GM18507 (cell line): ENCODE measurements at places on chromosomes 12 and 14.

- no peak for DNase-seq
Measured at GRCh38 chr14:32078023-32078857, 1.1 kb downstream of the ARHGAP5 start.

DNA sequence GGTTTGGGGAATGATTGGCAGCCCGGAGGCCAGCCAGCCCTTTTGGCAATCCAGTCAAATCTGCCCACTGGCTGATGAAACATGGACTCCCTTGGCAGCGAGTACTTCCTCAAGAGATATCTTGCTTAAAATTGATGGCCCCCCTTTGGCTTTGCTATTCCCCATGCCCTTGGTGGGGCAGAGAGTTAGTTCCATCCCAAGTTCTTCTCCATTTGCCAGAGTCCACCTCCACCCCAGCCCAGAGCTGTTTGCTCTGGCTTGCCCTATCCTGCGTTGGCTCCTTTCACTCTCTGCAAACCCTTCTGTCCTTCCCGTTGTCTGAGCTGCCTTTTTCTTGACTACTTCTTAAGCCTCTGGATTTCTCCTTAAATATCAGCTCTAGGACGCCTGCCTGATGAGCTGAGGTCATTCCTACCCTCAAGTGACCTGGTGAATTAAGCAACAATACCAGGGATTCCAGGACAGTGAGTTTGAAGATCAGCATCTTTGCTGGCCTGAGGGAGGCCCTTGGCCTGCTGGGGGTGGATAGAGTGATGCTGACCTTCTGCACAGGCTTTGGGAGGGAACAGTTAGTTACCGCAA, 212.0 kb downstream of the CACNA1C start:
- DNase-seq, result no peak

DNA sequence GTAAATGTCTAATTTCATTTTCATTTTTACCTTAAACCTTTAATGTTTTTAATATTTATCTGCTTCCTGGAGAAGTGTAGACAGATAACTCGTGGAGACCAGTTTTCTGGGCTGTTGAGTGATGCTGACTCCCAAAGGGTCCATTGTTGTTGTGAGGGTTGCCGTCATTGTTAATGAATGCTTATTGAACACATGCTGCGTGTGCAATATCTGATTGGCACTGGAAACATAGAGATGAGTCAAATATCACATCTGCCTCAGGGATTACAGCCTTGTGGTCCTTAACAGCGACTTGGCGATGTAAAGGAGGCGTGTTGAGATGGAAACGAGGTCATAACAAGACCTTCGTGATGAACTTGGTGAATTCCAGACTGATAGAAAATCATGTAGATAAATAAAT, 85.9 kb downstream of the FBXW8 start:
- DNase-seq, result no peak

DNA sequence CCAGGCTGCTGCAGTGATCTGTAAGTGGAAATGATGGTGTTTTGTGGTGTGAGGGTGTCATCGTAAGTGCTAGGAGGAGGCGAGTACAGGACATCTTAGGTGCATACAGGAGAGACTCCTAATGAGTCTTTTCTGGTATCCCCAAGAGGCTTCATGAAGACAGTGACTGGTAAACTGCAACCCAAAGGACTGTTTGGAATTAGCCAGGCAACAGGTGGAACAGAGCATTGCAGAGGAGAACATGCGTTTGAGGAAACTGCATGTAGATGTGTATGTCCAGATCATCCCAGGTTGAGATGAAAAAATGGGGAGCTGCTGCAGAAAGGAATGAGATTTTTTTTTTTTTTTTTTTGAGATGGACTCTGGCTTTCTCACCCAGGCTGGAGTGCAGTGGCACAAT, 5.4 kb downstream of the ACAD10 start:
- DNase-seq, result no peak

DNA sequence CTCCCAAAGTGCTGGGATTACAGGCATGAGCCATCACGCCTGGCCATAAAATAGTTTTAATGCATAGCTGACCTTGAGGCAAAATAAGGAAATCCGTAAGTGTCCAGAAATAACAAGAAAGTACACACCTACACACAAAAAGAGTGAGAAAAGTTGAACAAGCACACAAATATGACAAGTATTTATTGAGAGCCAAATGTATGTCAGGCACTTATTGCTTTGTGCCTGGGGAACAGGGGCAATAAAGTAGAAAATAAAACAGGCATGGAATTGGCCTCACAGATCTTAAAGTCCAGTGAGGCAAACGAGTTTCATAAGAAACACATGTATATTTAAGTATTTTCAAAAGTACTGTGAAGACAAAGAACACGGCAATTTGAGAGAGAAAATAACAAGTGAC, 103.7 kb downstream of the ERGIC2 start:
- no peak for DNase-seq

- DNase-seq, result no peak
Measured at GRCh38 chr12:132079200-132079599, 64.9 kb downstream of the DDX51 start.

- peak; percentile 47 for DNase-seq
Measured at GRCh38 chr12:100987552-100988521, 193.3 kb downstream of the ANO4 start.

GRCh38 chr12:92605621-92606170, 97.1 kb upstream of the PLEKHG7 start:
- no peak for DNase-seq

DNA sequence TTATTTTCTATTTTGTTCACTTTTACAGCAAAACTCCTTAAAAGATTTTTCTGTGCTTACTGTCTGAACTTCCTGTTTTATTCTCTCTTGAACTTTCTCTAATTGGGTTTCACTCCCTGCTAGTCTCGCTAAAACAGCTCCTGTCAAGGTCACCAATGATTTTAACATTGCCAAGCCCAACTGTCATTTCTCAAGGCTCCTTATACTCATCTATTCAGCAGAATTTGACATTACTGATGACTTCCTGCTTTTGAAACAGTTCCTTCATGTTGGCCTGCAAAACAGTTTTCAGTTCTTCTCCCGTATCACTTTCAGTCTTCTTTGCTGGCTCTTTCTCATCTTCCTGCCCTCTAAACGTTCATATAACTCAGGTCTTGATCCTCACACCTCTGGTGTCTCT, 268.5 kb upstream of the USP15 start:
- DNase-seq, result no peak

- no peak for DNase-seq
Measured at GRCh38 chr12:29544428-29545101, 47.1 kb upstream of the OVCH1 start.

DNA sequence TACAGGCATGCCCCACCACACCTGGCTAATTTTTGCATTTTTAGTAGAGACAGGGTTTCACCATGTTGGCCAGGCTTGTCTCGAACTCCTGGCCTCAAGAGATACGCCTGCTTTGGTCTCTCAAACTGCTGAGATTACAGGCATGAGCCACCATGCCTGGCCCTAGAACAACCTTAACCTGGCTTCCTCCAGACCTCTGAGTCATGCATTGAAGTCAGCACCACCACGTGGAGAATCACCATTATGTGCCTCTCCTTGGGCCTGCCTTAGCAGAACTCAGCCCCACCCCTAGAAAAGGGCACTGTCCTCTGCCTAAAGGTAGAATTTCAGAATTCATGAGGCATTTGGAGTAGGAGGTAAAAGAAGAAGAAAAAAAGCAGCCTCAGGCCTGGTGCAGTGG, 49.0 kb downstream of the LIMA1 start:
- DNase-seq, result no peak

DNA sequence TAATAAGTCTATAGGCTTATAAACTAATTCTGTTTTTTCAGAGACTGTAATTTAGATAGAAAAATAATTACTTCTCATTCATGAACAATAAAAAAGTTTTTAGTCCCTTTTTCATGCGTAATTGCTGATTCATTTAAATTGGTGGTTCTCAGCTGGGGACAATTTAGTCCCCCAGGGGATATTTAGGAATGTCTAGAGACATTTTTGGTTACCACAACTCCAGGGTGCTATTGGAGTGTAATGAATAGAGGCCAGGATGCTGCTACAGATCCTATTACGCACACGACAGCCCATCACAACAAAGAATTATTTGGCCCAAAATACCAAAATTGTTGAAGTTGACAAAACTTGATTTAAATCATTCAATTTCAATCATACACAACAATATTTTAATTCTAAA, 22.8 kb upstream of the VCPKMT start:
- DNase-seq, result no peak

DNA sequence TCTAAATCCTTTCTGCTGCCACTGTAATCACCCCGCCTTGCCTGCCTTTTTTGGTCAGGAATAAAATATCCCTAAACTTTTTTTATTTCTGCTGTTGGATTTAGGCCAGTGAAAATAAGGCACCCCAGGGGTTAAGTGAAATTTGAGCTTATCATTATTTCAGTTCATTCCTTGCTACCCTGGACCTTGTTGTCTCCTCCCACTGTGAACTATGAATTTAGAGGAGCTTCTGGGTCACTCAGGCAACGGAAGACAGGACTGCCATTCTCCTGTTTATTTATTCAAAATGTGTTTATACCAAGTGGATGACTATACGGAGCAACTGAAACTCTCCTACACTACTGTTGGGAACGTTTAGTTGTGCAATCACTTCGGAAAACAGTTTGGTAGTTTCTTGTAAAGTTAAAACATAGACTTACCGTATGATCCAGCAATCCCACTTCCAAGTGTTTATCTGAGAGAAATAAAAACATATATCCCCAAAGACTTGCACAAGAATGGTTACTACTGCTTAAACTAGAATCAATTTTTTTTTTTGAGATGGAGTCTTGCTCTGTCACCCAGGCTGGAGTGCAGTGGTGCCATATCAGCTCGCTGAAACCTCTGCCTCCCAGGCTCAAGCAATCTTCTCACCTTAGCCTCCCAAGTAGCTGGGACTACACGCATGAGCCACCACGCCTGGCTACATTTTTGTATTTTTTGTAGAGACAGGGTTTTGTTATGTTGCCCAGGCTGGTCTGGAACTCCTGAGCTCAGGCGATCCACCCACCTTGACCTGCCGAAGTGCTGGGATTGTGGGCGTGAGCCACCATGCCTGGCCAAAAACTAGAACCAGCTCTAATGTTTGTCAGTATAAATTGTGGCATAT, 2.3 kb upstream of the TRAFD1 start:
- no peak for DNase-seq

DNA sequence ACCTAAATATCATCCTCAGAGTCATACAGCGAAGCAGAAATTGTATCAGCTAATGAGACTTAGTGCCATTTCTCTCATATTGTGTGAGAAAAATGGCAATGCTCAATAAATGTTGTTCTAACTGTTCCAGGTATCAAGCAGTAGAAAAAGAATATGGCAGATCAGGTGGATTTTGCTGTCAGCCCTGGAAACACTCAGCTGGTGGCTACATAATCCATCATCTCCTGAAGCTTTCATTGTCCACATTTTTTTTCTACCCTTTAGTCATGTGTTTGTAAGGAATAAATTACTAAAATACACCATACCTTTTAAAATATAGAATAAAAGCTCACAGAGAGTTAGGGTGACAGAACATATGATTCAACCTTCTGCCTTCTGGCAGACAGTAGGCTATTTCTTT, 840.3 kb downstream of the DIO2 start:
- no peak for DNase-seq

GRCh38 chr14:77641534-77642341, 25.3 kb upstream of the SPTLC2 start:
- DNase-seq, result peak; percentile 44

GRCh38 chr14:86420131-86420530, 890.2 kb downstream of the FLRT2 start:
- DNase-seq, result no peak

GRCh38 chr12:78697817-78698415, 166.7 kb upstream of the SYT1 start:
- no peak for DNase-seq

- no peak for DNase-seq
Measured at GRCh38 chr12:63045020-63045860, 105.8 kb downstream of the AVPR1A start.
